Activated CD4-positive, CD25-positive, alpha-beta regulatory T cell treated with anti-CD3 and anti-CD28 coated beads, Interleukin-2, amount 50 U/mL, for 72 hours (primary cell): ENCODE measurements at places on chromosomes 1 and 21.

DNA sequence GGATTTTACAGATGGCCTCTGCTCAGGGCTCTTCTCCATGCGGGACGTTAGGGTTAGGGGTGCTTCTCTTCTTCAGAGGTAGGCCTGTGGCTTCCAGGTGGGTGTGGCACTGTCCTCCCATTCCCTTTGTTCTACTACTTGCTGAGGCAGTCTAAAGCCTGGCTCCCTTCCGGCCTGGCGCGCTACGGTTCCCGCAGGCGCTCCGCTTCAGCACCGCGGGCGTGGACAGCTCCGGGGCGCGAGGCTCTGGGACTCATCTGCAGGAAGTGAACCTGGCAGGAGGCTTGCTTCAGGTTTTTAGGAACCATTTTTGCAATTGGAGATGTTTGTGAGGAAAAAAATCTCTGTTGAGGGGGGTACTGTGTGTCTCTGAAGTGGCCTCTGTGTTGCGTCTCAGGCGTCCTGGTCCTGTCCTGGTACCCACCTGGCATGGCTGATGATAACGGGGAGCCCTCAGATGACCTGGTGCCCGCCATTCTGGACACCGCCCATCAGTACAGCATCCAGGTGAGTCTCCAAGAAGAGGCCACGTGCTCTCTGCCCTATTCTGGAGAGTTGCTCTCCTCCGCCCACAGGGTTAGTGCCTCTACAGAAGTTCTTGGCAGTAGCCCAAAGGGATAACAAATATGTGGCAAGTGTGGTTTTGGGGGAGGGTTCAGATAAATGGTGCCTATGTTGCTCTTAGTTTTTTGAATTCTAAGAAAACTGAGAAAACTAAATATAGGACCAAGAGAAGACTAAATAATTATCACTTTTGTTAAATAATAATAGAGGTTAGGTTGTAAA is 1.9 kb downstream of the MANEAL start:
- DNase-seq, result no peak

GRCh38 chr1:65595724-65596123 is 175.3 kb downstream of the LEPR start:
- DNase-seq, result no peak

GRCh38 chr1:6984986-6985385 is 199.7 kb downstream of the CAMTA1 start:
- DNase-seq, result no peak

GRCh38 chr1:212680680-212681389 is 18.8 kb downstream of the BATF3 start:
- DNase-seq, result no peak

DNA sequence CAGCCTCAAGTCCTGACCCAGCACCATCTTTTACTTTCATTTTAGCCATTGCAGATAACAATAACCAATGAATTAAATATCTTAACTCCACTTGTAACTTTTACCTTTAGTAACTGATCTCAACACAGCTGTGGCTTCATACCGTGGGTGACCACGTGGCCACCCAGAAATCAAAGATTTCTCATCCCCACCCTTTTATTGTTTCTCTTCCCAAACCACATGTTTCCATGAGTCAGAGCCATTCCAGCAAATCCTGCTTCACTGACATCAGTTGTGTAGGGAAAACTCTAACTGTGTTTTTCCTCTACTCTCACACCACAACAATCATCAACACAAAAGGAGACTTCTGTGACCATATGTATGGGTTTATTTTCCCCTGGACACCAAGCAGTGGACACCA is 25.1 kb upstream of the BRDT start:
- no peak for DNase-seq

GRCh38 chr1:117657031-117657430 is 51.2 kb downstream of the TENT5C start:
- DNase-seq, result no peak

DNA sequence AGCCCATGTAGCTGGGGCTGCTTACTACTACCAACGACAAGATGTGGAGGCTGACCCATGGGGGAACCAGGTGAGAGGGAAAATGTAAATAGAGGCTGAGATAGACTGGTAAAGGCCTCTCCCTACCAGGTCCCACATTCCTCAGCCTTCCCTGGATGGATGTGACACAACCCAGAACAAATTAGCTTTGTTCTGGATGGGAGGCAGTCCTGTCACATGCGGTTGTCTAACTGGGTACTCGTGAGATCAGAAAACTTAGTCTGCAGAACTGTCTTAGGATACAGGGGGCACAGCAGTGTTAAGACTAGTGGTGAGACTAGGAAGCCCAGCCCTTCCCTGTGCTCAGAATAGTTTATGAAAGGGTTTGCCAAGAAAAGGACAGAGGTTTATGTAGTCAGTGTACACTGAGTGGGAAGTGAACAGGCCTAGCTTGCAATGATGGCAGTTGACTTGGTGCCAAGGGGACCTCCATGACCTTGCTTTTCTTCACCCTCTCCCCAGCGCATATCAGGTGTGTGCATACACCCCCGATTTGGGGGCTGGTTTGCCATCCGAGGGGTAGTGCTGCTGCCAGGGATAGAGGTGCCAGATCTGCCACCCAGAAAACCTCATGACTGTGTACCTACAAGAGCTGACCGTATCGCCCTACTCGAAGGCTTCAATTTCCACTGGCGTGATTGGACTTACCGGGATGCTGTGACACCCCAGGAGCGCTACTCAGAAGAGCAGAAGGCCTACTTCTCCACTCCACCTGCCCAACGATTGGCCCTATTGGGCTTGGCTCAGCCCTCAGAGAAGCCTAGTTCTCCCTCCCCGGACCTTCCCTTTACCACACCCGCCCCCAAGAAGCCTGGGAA is 8.4 kb downstream of the MMACHC start:
- DNase-seq, result no peak
